ENCODE measurements at places on chromosomes 4 and X. TPM values are rescaled to one million over a fixed set of nuclear protein-coding genes. Genes with fewer than 3 reads are reported as not detected.

The DCUN1D4 gene
- total RNA-seq: 52.4 TPM

The HPGDS gene
- total RNA-seq: not detected

DNA sequence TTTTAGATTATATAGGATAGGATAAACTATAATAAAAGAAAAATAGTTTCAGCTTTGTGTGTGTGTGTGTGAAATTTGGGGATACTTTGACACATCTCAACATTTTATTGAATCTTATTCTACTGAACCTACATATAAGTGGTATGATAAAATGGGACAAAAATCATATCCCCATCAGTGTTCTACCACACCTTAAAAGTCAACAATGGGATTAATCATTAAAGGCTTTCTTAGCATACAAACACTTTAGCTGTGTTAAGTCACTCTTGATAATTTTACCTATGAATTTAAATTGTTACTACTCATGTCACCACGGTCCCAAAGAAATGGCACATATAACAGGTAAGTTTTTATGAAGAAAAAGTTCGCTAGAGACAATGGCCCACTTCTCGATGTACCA lies 37.7 kb upstream of the LRBA start:
- no peak for DNase-seq

DNA sequence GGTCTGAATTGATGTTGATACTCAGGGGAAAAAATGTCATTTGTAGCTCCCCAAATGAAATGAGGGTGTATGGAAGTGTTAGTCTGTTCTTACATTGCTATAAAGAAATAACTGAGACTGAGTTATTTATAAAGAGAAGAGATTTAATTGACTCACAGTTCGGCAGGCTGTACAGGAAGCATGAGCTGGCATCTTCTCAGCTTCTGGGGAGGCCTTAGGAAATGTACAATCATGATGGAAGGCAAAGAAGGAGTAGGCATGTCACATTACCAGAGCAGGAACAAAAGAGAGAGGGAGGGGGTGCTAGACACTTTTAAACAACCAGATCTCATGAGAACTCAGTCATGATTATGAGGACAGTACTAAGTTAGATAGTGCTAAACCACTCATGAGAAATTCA lies 1199.9 kb upstream of the DIAPH2 start:
- DNase-seq: no peak

GRCh38 chrX:111348429-111348828 lies 63.6 kb downstream of the DCX start:
- DNase-seq: no peak

DNA sequence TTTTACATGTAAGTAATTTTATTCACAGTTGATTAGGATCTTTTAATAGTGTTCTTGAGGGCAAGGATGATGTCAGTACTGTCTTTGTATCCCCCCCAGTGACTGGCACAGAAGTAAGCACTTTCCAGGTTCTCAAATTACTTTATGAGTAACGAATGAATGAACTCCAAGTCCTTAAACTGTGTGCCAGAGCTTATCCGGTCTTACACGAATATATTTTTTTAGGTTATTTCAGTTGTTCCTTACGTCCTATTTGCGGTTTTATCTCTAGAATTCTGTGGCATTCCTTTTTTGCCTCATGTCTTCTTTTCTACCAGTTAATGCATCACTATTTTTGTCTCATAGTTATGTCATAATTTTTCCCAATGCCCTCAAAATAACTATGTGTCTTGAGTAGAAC lies 106.9 kb upstream of the MID1IP1 start:
- peak; percentile 13 for DNase-seq

DNA sequence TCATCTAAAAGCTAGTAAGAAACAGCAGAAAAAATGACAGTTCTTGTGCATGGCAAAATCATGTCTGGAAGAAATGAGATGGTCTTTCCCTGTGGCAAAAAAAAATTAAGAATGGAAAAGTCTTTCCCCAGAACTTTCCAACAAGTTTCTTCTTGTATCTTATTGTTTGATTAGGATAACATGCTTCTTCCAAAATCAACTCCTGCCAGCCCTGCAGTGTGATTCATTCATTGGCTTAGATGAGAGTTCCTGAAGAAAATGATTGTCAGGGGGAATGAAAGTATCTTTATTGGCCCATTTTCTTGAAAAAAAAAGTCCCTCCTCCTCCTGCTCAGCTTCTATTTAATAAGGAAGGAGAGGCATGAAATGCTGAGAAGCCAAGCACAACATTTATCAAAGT lies 407.7 kb downstream of the ARAP2 start:
- DNase-seq: no peak

Measured in fibroblast of lung (primary cell).